ENCODE measurements at places on chromosomes 1 and 21.

DNA sequence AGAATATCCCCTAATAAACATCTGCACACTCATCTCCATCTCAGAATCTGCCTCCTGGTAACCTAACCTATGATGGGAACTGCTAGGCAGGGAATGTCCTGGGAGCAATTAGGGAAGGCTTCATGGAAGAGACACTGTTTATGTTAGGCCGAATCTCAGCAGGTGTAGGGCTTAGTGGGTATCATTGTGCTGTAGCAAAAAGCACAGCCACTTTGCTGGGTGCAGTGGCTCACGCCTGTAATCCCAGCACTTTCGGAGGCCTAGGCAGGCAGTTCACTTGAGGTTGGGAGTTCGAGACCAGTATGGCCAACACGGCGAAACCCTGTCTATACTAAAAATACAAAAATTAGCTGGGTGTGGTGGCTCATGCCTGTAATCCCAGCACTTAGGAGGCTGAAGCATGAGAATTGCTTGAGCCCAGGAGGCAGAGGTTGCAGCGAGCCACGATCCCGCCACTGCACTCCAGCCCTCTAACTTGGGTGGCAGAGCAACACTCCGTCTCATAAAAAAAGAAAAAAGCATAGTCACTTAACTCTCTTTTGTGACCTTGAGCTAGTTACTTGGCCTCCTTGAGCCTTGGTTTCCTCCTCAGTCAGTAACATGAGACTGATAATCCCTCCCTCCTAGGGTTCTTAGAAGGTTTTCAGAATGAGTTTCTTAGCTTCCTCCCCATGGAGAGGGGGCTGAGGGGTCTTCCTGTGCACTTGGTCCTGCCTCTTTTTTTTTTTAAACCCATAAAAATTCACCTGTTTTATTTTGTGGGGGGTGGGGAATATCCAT lies 3.5 kb downstream of the RAB42 start:
- DNase-seq = no peak

DNA sequence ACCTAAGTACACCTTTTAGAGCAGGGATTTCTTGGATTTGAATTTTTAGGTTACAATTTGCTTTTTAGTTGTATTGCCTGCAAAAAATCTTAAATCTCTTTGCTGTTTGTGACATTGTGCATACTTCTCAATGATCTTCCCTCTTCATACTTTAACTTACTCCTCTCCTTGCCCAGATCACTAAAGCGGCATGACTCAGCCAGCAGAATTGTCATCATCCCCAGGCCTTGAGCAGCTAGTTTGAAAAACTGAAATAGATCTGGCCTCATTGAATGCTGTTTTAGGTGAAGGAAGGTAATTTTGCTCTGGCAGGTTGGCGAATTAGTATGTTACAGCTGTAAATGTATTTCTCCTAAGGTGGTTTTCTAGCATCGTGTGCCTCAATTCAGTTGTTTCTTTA lies 145.9 kb downstream of the RYR2 start:
- DNase-seq = no peak

DNA sequence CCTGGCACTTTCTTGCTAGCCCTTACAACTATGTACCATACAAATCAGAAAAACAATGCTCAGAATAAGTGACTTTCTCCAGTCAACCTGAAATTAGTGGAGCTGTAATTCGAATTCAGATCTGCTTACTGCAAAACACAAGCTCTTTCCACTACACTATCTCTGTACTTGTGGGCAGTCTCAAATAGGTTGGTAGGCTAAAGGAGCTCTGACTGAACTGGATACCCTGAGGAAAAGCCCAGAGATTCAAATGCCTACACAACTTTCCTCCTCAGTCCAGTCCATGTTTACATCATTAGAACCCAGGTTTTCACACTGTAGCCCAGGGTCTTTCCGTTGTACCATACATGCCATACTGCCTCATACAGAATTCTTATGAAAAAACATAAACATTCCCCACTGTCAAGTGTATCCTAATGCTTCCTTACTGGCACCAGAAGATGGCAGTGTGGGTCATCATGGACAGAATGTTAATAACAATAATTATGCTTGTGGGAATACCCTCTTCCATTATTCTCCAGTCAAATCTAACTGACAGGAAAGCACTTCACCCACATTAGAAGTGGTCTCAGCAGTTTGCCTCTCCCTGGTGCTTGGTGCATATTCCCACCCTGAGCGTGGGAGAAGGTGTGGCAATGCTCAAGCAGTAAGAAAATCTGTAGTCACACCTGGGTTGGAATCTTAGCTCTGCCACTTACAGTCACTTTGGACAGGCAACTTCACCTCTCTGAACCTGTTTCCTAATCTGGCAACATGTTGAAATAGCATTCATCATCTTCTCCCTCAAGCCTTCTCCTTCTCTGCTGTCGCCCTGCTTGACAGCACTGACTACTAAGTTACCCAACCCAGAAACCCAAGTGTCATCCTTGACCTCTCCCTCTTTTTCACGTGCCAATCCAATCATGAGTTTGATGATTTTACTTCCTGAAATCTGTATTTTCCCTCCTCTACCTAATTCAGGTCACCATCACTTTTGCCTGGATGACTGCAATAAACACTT lies 14.4 kb upstream of the ZFYVE9 start:
- DNase-seq = no peak

- DNase-seq = no peak
Observed at GRCh38 chr21:33238146-33238545, 8.4 kb downstream of the IFNAR2 start.

DNA sequence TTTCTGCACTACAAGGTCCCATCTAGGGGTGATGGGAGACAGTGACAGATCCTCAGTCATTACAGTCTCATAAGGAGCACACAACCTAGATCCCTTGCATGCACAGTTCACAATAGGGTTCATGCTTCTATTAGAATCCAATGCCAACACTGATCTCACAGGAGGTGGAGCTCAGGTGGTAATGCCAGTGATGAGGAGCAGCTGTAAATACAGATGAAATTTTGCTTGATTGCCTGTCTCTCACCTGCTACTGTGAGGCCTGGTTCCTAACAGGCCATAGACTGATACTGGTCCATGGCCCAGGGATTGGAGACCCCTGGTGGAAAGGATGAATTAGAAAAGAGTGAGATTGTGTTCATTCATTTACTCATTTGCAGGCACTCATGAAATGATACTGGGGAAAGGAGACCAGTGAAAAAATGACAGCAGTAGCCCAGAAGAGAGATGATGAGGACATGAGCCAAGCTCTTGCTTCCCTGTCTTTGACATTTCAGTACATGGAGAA lies 251.6 kb upstream of the DUSP10 start:
- DNase-seq = no peak

- no peak for DNase-seq
Observed at GRCh38 chr1:165408518-165408917, 36.4 kb downstream of the RXRG start.

- DNase-seq = no peak
Observed at GRCh38 chr1:170664093-170664827, at the start of gene PRRX1. TSS of gene PRRX1 (plus strand) at chr1:170664131. CDS start at chr1:170664219, 88 bp downstream.

Data from NCI-H1048 (cell line).